ENCODE measurements at places on chromosomes 1 and 21. TPM values are rescaled to one million over a fixed set of nuclear protein-coding genes. Genes with fewer than 3 reads are reported as not detected.

Gene ISG15
- 101 TPM for total RNA-seq

Gene AKNAD1
- not detected for total RNA-seq

Gene MPL
- not detected for total RNA-seq

Gene KLHDC7A
- total RNA-seq = not detected
